ENCODE measurements at places on chromosomes 2 and 18. TPM values are rescaled to one million over a fixed set of nuclear protein-coding genes. Genes with fewer than 3 reads are reported as not detected.
A peak's percentile ranks its signal among the peaks of the same experiment; 100 is the strongest.

Gene CHRND
- polyA plus RNA-seq, result not detected

Gene MERTK
- 0.27 TPM for polyA plus RNA-seq

Gene POTEJ
- not detected for polyA plus RNA-seq

Gene MSTN
- not detected for polyA plus RNA-seq

Gene RNF152
- polyA plus RNA-seq, result not detected

Gene EGR4
- not detected for polyA plus RNA-seq

Gene DPYSL5
- polyA plus RNA-seq, result not detected

- H3K4me1 ChIP-seq, result no peaks in the 10 kb centered on the region
- H3K27ac ChIP-seq, result no peak overlapping the region
- peaks cover 5% of the 10 kb centered on the region for H3K27me3 ChIP-seq
- no peak overlapping the region for H3K4me3 ChIP-seq
- H3K36me3 ChIP-seq, result no peaks in the 10 kb centered on the region
- no peak for DNase-seq
Observed at GRCh38 chr2:203734276-203734983, 28.0 kb downstream of the CD28 start.

- H3K36me3 ChIP-seq, result no peaks in the 10 kb centered on the region
- no peaks in the 10 kb centered on the region for H3K4me1 ChIP-seq
- no peak overlapping the region for H3K4me3 ChIP-seq
- H3K27me3 ChIP-seq, result peaks cover 1% of the 10 kb centered on the region
- DNase-seq, result no peak
- H3K27ac ChIP-seq, result no peak overlapping the region
Observed at GRCh38 chr2:224433442-224433841, 31.5 kb upstream of the FAM124B start.

DNA sequence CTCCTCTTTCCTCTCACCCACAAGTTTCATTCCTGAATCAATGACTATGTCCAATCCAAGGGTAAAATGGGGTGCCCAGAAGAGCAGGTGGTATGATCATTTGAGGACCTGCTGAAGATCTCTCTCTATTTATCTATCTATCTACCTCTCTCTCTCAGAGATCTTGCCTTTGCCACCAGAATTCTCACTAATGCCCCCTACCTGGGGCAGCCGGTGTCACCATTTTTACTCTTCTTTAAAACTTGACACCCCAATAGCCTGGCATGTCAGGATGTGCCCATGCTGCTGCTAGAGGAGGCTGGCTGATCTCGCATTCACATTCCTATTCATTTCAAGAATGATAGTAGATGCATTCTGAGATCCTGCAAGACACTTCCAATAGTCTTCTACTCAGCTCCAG lies 24.3 kb upstream of the RPIA start:
- no peak overlapping the region for H3K4me3 ChIP-seq
- H3K27me3 ChIP-seq, result no peaks in the 10 kb centered on the region
- DNase-seq, result no peak
- no peak overlapping the region for H3K27ac ChIP-seq

DNA sequence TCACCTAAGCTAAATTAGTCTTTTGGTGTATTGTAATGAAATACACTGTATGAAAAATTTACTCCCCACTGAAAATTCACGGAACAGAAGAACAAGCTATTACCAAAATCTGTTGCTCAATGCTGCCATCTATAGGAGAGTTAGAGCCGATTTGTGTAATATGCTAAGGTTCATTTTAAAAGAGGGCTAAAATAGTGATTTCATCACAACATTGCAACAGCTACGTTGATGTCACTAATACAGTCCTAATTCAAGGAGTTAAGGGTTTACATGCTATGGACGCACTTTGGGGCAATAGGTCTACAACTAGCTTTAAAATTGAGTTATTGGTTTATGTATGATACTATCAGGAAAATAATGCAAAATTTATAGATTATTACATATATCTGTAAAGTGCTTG lies 3.0 kb upstream of the IRS1 start:
- H3K36me3 ChIP-seq, result no peaks in the 10 kb centered on the region
- DNase-seq, result peak; percentile 67
- H3K4me1 ChIP-seq, result peaks cover 17% of the 10 kb centered on the region
- H3K4me3 ChIP-seq, result no peak overlapping the region
- H3K27me3 ChIP-seq, result peaks cover 12% of the 10 kb centered on the region
- no peak overlapping the region for H3K27ac ChIP-seq

GRCh38 chr2:235045336-235045972 lies 93.6 kb downstream of the SH3BP4 start:
- H3K4me3 ChIP-seq, result peak overlapping the region; percentile 51
- H3K4me1 ChIP-seq, result peaks cover 13% of the 10 kb centered on the region
- H3K27ac ChIP-seq, result peak overlapping the region; percentile 30
- no peak for DNase-seq
- peaks cover 8% of the 10 kb centered on the region for H3K27me3 ChIP-seq
- H3K36me3 ChIP-seq, result no peaks in the 10 kb centered on the region

- no peaks in the 10 kb centered on the region for H3K4me1 ChIP-seq
- peaks cover 2% of the 10 kb centered on the region for H3K27me3 ChIP-seq
- DNase-seq, result no peak
- H3K27ac ChIP-seq, result no peak overlapping the region
Observed at GRCh38 chr2:207055257-207055656, 110.5 kb downstream of the KLF7 start.

- H3K4me1 ChIP-seq, result no peaks in the 10 kb centered on the region
- no peak for DNase-seq
- peaks cover 14% of the 10 kb centered on the region for H3K36me3 ChIP-seq
- no peak overlapping the region for H3K4me3 ChIP-seq
- no peaks in the 10 kb centered on the region for H3K27me3 ChIP-seq
Observed at GRCh38 chr2:226888971-226889370, 53.1 kb downstream of the RHBDD1 start.

DNA sequence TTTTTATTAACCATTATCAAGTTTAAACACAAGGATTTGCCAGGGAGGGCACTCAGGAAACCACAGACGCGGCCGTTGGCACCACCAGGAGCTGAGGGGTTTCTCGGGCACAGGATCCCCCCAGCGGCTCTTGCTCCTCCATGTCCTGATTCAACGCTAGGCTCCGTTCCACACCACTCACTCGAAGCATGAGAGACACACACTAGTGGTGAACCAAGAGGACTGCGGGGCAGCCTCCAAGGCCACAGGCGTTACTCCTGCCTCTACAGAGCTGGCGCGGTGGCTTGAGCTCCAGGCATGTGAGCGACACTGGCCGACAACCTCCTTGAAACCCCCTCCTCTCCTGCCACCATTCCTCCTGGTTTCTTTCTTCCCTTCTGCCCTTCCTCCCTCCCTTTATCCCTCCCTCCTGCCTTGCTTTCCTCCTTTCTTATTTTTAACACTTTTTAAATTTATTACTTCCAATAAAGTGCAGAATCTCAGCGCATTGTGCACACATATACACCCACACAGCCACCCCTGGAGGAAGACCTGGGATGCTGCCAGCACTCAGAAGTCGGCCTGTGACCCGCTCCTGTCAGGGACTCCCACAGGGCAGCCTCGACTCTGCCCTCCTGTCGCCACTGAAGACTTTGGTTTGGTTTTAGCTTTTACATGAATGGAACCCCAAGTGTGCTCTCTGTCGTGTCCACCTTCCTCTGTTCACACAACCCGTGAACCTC lies 21.7 kb downstream of the COX7A2L start:
- H3K4me1 ChIP-seq, result peaks cover 24% of the 10 kb centered on the region
- no peaks in the 10 kb centered on the region for H3K27me3 ChIP-seq
- H3K4me3 ChIP-seq, result no peak overlapping the region
- H3K27ac ChIP-seq, result no peak overlapping the region
- H3K36me3 ChIP-seq, result peaks cover 16% of the 10 kb centered on the region
- DNase-seq, result no peak

DNA sequence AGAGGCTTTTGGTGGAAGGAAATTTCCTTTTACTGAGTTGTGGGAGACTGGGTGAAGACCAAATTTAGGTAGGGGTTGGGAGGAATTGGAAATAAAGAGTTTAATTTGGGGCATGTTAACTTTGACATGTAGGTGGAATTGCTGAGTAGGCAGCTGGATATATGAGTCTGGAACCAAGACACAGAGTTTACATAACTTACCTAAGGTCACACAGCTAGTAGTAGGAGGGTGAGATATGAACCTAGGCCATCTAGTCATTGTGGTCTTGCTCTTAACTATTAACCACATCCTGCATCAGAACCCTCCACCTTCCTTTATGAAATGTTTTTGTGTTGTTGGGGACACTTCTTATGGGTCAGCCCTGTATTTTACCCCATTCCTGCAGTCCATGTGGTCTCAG lies 113.1 kb downstream of the ICOS start:
- H3K4me3 ChIP-seq, result no peak overlapping the region
- H3K27ac ChIP-seq, result peak overlapping the region; percentile 22
- H3K36me3 ChIP-seq, result no peaks in the 10 kb centered on the region

DNA sequence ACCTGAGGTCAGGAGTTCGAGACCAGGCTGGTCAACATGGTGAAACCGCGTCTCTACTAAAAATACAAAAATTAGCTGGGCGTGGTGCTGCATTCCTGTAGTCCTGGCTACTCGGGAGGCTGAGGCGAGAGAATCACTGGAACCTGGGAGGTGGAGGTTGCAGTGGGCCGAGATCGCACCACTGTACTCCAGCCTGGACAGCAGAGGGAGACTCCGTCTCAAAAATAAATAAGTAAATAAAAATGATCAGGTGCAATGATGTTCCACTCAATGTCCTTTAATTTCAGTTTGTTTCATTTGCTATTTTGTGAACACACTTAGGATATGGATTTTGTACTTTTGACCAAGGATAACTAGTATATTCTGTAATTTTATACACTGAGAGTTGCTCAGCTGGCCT lies 9.3 kb downstream of the HADHA start:
- H3K27ac ChIP-seq, result no peak overlapping the region
- peaks cover 10% of the 10 kb centered on the region for H3K4me1 ChIP-seq
- no peak overlapping the region for H3K4me3 ChIP-seq
- DNase-seq, result no peak

DNA sequence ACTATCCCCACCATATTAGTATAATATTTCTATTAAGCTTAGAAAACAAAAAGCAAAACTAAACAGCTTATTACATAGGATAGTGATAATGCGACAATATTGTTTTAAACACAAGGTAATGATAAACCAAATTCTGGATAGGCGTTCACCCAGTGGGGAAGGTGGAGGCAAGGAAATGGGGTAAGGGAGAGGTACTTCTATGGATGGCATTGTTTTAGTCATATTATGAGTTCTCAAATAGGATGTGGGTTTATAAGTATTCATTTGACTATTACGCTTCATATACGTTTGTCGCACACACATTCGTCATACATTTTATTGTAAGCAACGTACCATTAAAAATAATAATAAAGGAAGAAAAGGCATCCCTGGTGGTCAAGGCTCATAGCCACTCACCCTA lies 88.8 kb upstream of the DNMT3A start:
- DNase-seq, result no peak
- H3K27ac ChIP-seq, result no peak overlapping the region

DNA sequence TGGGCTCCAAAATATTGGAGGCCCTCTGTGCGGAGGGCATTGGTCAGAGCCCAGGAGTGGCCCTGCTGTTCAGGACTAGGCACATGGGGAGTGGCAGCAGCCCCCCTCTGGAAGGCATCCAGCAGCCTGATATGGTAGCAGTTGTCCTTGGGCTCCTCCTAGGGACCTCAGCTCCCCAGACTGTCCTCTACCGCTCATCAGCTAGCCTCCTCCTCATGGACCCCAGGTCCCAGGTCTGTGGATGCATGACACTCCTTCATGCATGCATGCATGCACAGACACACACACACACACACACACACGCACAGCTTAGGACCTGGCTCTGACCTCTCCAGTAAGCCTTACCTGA lies 15.4 kb upstream of the ATP6V1B1 start:
- H3K27me3 ChIP-seq, result peaks cover 4% of the 10 kb centered on the region
- no peak for DNase-seq
- H3K27ac ChIP-seq, result no peak overlapping the region

DNA sequence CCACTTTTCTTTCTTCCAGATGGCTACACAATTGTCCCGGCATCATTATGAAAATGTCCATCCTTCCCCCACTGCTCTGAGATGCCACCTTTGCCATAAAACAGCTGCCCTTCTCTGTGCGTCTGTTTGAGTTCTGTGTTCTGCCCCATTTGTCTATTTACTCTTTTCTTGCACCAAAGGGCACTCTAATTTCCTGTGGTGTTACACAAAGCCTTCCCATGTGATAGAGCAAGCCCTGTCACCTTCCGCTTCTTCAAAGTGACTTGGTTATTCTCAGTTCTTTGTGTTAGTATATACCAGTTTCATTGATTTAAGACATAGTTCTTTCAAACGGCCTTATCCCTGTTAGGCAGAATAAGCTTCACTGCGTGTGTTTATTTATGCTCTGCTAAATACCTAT lies 84.1 kb downstream of the FBXO15 start:
- H3K27me3 ChIP-seq, result peaks cover 6% of the 10 kb centered on the region
- no peaks in the 10 kb centered on the region for H3K36me3 ChIP-seq
- H3K27ac ChIP-seq, result no peak overlapping the region
- no peak for DNase-seq
- no peak overlapping the region for H3K4me3 ChIP-seq

DNA sequence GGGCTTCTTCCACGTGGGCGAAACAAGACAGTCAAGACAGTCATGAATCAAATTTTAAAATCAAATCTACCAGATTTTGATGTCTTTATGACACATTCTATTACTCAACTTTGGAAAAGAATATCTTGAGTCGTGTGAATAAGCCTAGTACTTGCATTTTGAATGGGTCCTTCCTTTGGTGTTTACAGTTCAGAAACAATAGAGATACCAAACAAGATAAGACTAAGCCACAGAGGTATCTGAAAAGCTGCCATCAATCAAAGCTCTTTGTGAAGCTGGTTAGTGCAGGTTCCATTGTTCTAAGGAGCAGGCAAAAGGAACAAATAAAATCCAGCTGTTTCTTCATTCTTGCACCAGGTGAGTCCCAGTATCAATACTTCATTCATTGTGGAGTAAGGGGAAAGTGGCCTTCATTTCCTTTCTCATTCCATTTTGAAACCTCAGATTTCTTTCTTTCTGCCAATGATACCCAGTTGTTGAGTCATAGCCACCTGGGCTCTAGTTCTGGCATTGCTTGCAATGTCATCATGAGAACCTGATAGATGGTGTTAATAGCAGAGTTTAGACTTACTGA lies 151.7 kb upstream of the L3MBTL4 start:
- H3K36me3 ChIP-seq, result no peaks in the 10 kb centered on the region
- no peak for DNase-seq
- H3K4me3 ChIP-seq, result no peak overlapping the region
- H3K27ac ChIP-seq, result no peak overlapping the region
- no peaks in the 10 kb centered on the region for H3K27me3 ChIP-seq

GRCh38 chr2:135471106-135471505 lies 59.9 kb downstream of the ZRANB3 start:
- H3K27me3 ChIP-seq, result no peaks in the 10 kb centered on the region
- H3K4me3 ChIP-seq, result no peak overlapping the region
- DNase-seq, result no peak
- H3K36me3 ChIP-seq, result peaks cover 3% of the 10 kb centered on the region
- no peaks in the 10 kb centered on the region for H3K4me1 ChIP-seq

GRCh38 chr2:218605432-218605831 lies 2.3 kb upstream of the PLCD4 start:
- DNase-seq, result no peak
- H3K4me1 ChIP-seq, result no peaks in the 10 kb centered on the region
- H3K27me3 ChIP-seq, result no peaks in the 10 kb centered on the region
- H3K36me3 ChIP-seq, result no peaks in the 10 kb centered on the region

GRCh38 chr2:106953779-106954178 lies 67.8 kb upstream of the ST6GAL2 start:
- no peaks in the 10 kb centered on the region for H3K27me3 ChIP-seq
- no peaks in the 10 kb centered on the region for H3K4me1 ChIP-seq
- no peak overlapping the region for H3K4me3 ChIP-seq
- DNase-seq, result no peak
- no peaks in the 10 kb centered on the region for H3K36me3 ChIP-seq

Measured in immature natural killer cell (primary cell).